ENCODE measurements at places on chromosomes 1 and 21.
A peak's percentile ranks its signal among the peaks of the same experiment; 100 is the strongest.

DNA sequence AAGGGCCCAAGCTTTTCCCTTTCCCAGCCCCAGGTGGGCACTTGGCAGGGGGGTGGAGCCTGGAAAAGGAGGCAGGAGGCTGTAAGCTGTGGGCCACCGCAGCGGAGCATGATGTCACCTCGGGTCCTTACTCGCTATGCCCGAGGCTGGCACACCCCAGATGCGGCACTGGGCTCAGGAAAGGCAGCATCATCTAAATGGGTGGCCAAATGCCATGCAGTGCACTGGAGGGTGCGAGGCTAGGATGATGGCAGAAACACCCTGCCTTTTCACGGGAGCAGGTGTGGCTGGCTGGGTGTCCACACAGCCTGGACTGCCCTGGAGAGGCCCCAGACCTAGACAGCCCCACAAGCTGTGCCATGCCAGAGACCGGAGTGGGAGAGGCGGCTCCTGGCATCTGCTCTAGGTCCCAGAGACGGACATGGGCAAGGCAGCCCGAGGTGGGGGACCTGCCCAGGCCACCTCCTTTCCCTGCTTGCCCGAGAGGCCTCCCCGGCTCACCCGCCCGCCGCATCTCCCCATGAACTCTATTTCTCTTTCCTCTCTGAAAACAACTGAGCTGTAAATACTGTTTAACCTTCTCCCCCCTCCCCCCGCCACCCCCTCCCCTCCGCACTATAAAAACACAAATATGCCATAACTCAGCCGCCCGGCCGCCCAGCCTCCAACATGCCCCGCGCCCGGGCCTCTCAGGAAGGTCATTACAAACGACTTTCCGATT is 124.7 kb downstream of the CASZ1 start:
- no peak for DNase-seq

DNA sequence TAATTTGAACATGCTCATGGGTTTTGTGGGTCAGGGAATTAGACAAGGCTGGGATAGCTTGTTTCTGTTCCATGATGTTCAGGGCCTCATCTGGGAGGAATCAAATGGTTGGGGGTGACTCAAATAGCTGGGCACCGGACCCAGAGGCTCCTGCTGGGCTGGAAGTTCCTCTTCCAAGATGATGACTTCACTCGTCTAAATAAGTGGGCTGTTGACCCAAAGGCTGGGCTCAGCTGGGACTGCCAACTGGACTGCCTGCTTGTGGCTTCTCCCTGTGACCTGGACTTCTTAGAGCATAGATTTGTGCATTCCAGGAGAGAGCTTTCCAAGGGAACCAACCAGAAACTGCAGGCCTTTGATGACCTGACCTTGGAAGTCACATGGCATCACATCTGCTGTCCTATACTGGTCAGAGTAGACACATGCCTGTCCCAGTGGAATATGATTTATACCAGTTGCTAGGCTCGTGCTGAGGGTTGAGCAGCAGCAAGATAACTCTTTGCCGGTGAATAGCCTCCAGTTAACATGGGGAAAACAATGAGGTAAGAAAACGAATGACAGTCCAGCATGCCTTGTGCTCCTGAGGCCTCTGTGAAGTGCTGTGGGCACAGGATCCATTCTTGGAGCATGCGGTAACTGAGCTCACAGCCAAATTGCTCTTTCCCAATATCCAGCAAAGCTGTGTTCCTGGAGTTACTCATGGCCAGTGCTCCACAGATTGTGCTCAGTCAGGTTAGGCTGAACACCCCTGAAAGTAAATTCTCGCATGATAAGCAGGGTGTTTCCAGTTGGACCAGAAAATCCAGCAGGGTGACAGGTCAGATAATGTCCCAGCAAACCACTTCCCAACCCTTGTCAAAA is 272.9 kb upstream of the TMEM51 start:
- DNase-seq: no peak

DNA sequence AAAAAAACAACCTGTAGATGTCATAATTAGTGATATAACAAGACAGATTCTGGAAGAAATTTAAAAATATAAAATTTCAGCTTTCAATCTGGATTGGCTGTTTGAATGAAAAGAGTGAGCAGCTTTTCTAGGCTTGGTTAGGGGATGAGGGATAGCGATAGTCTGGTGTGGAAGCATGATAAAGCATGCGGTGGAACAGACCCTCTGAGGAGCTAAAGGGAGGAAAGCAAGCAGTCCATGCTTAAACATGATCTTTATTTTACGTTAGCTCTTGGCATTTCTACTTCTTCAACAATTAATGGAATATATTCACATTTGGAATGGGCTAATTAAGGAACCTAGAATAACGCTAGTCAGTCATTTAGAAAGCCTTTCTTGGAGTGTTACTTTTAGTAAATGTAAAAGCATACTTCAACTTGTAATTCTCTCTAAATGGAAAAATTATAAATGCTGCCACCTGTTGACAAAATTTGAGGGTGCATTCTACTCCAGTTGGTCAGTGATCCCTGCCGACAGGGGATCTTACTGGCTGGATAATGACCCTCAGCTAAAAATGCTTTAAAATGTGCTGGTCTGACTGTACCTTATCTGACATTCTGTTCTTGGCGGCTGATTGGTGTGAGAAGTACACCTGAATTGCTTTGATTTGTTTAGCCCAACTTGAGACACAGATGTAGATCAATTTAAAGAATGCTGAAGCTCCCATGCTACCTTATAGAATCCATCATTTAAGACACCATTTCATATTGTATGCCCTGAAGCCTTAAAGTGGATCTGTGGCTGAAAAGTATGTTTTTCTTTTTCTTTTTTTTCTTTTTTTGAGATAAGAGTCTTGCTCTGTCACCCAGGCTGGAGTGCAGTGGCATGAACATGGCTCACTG is 61.2 kb downstream of the AK4 start:
- DNase-seq: no peak

- DNase-seq: no peak
These were observed 122.0 kb upstream of the ADGRL2 start for GRCh38 chr1:81678779-81679178.

- DNase-seq: peak; percentile 68
These were observed 102.5 kb upstream of the TARDBP start for GRCh38 chr1:10909697-10910680.

- no peak for DNase-seq
These were observed 71.6 kb downstream of the CD2 start for GRCh38 chr1:116825720-116826438.

- DNase-seq: no peak
These were observed 60.1 kb downstream of the RGS13 start for GRCh38 chr1:192696082-192696481.

- no peak for DNase-seq
These were observed 23.2 kb downstream of the ERRFI1 start for GRCh38 chr1:8002921-8003320.

DNA sequence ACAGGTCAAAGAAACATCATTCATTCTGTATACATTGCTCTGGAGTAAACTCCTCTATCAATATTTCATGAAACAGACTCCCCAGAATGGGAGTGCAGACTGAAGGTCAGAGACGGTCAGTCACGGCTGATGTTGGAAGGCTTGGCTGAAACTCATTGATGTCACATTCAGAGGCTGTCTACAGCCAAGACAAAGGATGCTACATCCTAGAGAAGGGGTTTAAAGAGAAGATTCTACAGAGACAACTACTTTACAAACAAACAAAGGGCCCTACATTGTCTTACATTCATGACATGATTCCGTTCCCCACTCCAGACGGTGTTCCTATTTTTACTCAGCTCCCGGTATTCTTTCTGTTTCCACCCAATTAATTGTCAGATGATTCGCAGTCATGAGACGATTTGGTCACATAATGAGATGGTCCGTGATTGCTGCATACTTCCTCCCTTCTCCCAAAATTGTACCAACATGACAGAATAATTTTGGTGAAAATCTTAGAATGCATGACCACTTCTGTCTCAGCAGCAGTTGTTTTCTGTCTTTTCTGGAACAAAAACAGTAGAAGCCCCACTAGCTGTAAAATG is 73.8 kb upstream of the VAV3 start:
- DNase-seq: no peak

GRCh38 chr1:180402001-180402400 is 100.4 kb downstream of the ACBD6 start:
- no peak for DNase-seq
